Motor neuron (in vitro differentiated cells): ENCODE measurements at places on chromosomes 12 and 14.
A peak's percentile ranks its signal among the peaks of the same experiment; 100 is the strongest.

GRCh38 chr12:123726244-123726643 is 14.1 kb downstream of the ATP6V0A2 start:
- ATAC-seq, result no peak

DNA sequence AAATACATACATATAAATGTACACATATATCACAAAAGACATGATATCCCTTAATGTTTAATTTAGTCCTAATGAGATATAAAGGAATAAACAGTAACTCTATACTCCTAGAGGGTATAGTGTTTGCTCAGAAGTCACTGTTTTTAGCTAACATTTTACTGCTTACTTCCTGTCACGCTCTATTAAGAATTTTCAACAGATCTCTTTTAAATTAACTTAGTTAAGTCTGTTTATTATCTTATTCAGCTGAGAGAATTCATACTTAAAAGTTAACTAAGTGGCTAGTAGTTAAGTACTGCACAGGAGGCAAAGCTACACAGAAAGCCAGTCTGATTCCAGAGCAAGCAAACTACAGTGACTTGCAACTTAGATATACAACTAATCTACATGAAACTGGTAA is 39.9 kb downstream of the GXYLT1 start:
- ATAC-seq, result no peak

- no peak for ATAC-seq
Observed at GRCh38 chr12:131443019-131444000, 267.6 kb upstream of the SFSWAP start.

DNA sequence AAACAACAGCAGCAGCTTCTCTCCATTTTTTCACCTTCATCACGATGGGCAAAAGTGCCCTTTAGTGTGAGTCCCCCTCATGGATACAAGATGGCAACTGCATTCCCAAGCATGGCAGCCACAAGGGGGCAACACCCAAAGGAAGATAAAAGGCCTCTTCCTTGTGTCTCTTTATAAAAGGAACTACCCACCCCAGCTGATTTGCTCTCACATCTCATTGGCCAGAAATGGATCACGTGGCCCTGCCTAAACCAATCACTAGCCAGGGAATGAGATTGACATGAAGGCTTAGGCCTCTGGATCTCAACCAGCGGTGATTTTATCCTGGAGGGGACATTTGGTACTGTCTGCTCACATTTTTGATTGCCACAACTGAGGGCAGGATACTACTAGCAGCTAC is 21.9 kb upstream of the IFT81 start:
- ATAC-seq, result peak; percentile 41

DNA sequence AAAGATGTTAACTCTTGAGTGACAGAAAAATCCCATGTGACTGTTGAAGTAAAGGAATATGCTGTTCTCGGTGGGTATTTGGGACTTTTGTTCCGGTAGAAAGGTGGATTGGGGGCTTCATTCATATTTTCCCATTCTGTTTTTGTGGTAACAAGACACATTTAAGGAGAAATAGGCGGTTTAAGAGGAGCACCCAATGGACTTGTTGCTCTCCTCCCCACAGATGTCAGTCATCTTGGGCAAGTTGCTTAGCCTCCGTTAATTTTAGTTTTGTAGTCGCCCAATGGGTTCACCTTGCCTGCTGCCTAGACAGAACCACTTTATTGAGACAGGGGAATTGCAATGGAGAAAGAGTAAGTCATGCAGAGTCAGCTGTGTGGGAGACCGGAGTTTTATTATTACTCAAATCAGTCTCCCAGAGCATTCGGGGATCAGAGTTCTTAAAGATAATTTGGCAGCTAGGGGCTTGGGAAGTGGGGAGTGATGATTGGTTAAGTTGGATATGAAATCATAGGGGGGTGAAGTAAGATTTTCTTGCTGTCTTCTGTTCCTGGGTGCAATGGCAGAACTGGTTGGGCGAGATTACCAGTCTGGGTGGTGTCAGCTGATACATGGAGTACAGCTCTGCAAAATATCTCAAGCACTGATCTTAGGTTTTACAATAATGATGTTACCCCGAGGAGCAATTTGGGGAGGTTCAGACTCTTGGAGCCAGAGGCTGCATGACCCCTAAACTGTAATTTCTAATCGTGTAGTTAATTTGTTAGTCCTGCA is 50.3 kb downstream of the SLC38A1 start:
- ATAC-seq, result no peak

GRCh38 chr12:113838896-113839295 is 127.2 kb downstream of the RBM19 start:
- ATAC-seq, result no peak

- ATAC-seq, result no peak
Observed at GRCh38 chr12:124910561-124911478, 3.6 kb downstream of the UBC start.

DNA sequence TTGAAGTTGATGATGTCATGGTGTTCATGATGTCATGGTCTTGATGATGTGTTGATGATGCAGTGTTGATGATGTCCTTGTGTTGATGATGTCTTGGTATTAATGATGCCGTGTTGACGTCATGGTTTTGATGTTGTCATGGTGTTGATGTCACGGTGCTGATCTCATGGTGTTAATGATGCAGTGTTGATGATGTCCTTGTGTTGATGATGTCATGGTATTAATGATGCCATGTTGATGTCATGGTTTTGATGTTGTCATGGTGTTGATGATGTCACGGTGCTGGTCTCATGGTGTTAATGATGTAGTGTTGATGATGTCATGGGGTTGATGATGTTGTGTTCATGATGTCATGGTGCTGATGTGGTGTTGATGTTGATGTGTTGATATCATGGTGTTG is 48.0 kb upstream of the RIMBP2 start:
- no peak for ATAC-seq

DNA sequence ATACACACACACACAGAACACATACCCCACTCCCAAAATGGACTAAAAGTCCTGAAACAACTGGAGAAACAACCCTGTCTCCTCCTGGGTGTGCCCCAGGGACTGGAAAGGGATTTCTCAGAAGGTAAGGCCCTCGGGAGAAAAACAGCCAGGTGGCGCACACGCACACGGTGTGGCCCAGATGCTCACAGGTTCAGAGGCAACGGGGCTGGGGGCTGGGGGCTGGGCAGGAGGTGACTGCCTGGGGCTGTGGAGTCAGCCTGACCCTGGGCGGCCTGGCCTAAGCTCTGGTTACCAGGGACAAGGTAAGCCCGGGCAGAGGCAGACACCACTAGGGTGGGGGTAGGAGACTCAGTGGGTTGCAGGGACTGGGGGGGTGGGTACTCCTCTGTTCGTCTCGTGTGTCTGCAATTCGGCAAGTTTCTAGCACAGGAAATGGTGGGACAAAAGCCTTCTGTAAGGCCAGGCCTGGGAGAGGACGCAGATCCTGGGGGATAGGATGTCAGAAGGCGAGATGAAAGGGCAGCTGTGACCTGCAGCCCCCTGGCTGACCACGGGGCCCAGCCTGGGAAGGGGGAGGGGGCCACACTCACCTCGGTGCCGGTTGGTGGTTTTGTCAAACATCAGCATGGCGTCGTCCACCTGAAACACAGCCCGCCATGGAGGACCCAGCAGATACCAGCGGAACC is 10.4 kb downstream of the MSI1 start:
- no peak for ATAC-seq

GRCh38 chr12:12460935-12461922 is 101.4 kb downstream of the DUSP16 start:
- ATAC-seq, result no peak

DNA sequence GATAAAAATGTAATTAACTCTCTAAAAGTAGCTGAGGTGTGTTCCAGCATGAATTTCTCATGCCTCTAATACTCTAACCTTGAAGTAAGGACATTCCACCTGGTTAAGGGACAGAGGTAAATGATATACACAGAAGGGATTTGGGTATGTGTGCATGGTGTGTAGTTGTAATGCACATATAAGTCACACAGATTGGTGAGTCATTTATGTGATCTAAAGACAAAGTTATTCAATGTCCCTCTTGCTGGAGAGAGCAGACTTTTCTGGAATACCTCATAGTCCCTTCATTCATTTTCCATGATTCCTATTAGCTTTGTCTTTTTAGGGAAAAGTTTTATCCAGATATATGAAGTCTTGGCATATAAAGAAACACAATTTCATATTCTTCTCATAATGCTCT is 234.9 kb downstream of the SNAPC1 start:
- ATAC-seq, result no peak

GRCh38 chr12:111505601-111506036 is 93.5 kb downstream of the ATXN2 start:
- ATAC-seq, result no peak

GRCh38 chr14:94686511-94687160 is 74.4 kb downstream of the SERPINA3 start:
- no peak for ATAC-seq

- no peak for ATAC-seq
Observed at GRCh38 chr14:38197001-38197783, 10.5 kb upstream of the SSTR1 start.

- ATAC-seq, result no peak
Observed at GRCh38 chr14:20757965-20758364, 10.2 kb upstream of the EDDM3B start.

GRCh38 chr12:27003421-27004381 is 10.5 kb downstream of the TM7SF3 start:
- no peak for ATAC-seq

GRCh38 chr12:54526812-54527630 is 22.4 kb upstream of the PDE1B start:
- ATAC-seq, result peak; percentile 66

DNA sequence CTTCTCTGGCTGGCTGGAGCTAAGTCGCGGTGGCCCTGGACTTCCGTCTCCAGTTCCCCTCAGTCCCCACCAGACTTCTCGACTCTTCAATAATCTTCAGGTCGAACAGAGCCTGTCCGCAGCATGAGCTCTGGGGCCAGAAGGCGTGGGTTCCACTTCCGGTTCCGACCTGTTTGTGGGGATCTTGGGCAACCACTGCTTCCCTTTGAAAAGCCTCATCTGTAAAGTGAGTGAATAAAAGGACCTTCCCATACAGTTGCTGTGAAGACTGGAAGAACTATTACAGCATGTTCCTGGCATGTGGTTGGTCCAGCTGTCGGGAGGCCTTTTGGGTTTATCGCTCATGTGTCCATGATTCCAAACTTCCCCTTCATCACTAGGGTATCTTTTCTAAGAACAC is 19.4 kb downstream of the ADGRD1 start:
- ATAC-seq, result no peak

DNA sequence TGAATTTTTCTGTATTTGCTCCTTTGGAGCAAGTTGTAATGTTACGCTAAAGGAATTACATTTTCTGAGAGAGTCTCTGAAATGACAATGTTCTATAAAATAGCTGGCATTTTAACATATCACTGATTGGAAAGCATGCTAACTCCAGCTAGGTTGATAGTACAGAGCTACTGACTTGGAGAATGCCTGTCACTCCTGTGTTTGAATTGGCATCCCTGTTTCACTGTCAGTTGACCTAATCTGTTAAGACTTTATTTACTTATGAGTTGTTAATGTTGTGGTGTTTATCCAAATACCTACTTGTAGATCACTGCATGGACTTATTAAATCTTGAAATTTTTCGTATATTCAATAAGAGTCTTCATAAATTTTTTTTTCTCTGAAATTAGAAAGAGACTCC is 33.6 kb downstream of the HCFC2 start:
- ATAC-seq, result no peak

DNA sequence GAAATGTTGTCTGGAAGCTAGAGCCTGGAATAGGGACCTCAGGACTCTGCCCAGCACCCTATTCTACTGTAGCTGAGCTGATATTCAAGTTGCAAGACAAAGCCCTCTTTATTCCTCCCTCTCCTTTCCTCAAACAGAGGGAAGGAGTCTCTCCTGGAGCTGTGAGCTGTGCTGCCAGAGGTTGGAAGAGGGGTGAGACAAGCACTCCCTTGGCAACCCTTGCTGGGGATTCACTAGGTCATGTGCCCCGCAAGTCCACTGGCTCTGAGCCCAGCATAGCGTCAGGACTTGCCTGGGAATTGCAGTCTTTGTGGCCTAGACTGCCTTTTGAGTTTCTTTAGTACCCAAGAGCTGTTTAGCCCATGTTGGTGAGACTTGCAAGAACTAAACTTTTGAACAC is 11.4 kb upstream of the ASCL1 start:
- no peak for ATAC-seq

DNA sequence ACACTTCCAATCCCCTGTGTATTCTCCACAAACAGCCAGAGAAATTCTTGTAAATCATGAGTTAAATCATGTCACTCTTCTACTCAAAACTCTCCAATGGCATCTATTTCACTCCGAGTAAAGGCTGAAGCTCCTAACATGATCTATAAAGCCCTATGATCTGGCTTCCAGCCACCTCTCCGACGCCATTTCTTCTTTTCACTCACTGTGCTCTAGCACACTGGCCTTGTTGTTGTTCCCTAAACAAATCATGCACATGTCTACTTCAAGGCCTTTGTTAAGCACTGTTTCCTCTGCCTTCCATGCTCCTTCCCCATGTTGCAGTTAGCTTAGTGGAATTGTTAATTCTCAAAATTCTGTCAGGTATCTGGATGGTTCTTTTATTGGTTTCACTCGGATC is 30.1 kb upstream of the MTERF2 start:
- no peak for ATAC-seq

- no peak for ATAC-seq
Observed at GRCh38 chr12:45354399-45354798, 138.5 kb downstream of the ANO6 start.

DNA sequence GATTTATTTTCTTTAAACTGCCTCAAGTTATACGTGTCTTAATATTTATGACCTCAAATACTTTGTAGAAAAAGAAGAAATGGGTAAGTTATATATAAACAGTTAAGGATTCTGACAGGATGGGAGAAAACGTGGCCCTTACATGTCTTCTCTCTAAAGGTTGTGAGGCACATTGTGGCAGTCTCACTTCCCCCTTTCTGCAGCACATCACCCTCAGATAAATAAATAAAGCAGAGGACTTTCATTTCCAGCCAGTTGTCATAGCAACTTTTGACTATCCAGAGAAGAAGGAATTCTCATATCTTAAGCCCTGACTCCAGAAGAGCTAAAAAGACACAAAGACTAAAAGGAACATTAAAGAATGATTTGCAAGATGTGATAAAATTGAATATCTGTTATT is 28.8 kb upstream of the CEP83 start:
- ATAC-seq, result no peak

GRCh38 chr12:83074358-83074894 is 387.7 kb downstream of the TMTC2 start:
- ATAC-seq, result no peak

GRCh38 chr14:24606297-24606696 is 3.2 kb downstream of the GZMH start:
- ATAC-seq, result peak; percentile 38

GRCh38 chr12:69610729-69611128 is at the start of gene LRRC10:
Gene LRRC10 (minus strand): TSS chr12:69610907. CDS start chr12:69610838, 69 bp downstream.
- ATAC-seq, result no peak

- no peak for ATAC-seq
Observed at GRCh38 chr12:130222519-130223218, 60.4 kb downstream of the FZD10 start.
